Activated naive CD4-positive, alpha-beta T cell treated with anti-CD3 and anti-CD28 coated beads for 36 hours (primary cell): ENCODE measurements at places on chromosomes 5 and 9. TPM values are rescaled to one million over a fixed set of nuclear protein-coding genes. Genes with fewer than 3 reads are reported as not detected.

The NUTM2G gene
- not detected for total RNA-seq

The ACOT12 gene
- not detected for total RNA-seq

The SLC34A3 gene
- not detected for total RNA-seq

The RGS7BP gene
- total RNA-seq: not detected

DNA sequence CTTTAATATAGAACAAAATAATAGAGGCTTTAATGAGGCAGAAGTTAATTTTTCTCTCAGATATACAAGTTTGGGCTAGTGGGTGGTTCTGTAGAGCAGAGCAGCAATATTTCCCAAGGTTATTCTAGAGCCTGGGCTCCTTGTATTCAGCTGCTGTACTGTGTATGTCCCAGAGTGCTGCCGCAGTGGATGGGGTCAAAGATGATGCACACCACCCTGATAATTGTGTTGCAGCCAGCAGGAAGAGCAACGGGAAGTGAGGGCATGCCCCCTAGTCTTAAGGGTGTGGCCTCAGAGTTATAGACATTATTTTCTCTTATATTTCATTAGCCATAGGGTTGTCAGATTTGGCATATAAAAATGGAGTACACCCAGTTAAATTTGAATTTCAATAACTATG lies 23.9 kb upstream of the KIF4B start:
- no peaks in the 10 kb centered on the region for H3K36me3 ChIP-seq
- H3K27me3 ChIP-seq: peaks cover 10% of the 10 kb centered on the region
- H3K4me3 ChIP-seq: no peak overlapping the region
- H3K27ac ChIP-seq: no peak overlapping the region
- DNase-seq: no peak

The TEX10 gene
- total RNA-seq: 17.3 TPM

DNA sequence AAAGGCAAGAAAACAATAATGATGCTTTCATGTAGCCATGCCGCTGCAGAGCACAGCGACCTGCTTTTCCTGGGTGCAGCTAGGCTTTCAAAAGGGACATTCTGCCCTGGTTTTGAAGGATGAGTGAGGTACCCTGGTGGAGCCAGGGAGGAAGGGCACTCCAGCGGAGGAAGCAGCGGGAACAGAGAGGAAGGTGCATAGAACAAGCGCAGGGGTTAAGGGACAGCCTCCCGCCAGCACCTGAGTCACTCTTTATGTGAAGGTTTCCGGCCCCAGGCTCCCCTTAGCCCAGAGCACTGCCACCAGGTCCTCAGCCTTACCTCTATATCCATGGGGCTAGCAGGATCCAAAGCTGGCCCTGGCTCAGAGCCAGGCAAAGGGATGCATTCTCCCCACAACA lies 221.1 kb downstream of the CDK5RAP2 start:
- no peaks in the 10 kb centered on the region for H3K27me3 ChIP-seq
- no peak overlapping the region for H3K27ac ChIP-seq
- DNase-seq: no peak
- no peaks in the 10 kb centered on the region for H3K4me1 ChIP-seq

DNA sequence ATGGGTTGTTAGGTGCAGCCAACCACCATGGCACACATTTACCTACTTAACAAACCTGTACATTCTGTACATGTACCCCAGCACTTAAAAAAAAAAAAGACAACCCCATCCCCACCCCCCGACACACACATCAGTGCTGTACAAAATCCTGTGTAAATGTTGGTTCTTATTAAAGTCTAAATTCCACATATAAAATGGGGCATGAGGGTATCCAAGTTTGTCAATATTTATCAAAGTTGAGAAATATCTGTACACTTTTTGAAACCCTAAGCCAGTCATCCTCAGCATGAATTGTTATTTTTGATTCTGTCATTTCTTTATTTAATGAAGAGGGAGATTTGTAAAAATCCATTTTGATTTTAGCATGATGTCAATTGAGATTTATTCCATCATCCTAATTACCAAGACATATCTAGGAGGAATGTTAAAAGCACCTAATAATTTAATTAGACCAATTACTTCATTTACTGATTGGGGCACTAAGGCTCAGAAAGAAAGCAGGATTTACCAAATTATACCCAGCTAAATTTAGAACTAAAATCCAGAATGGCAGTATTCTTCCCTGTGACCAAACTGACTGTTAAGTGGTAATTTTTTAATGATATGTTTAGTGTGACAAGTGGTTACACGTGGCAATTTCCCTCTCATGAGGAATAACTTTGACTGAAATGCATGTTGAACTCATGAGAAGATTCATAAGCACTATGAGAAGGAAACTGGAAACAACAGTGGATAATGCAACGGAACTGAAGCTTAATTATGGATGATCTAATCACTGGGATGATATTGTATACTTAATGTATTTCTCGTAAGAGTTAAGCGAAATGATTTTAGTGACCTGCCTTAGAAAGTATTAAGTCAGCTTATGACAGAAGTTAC lies 195.9 kb downstream of the SGCD start:
- peaks cover 2% of the 10 kb centered on the region for H3K27me3 ChIP-seq
- no peak for DNase-seq
- no peaks in the 10 kb centered on the region for H3K4me1 ChIP-seq
- H3K4me3 ChIP-seq: no peak overlapping the region

DNA sequence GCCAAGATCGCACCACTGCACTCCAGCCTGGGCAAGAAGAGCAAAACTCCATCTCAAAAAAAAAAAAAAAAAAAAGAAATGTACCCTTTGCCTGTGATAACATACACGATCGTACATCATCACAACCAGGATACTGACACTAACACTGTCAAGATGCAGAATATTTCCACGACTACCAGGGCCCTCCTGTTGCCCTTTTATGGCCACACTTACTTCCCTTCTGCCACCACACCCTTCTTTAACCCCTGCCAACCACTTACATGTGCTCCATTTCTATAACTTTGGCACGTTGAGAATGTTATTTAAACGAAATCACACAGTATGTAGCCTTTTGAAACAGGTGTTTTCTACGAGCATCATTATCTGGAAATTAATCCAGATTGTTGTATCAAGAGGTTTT lies 69.0 kb upstream of the OTULINL start:
- no peak for DNase-seq
- H3K27ac ChIP-seq: no peak overlapping the region
- no peaks in the 10 kb centered on the region for H3K4me1 ChIP-seq
- no peaks in the 10 kb centered on the region for H3K27me3 ChIP-seq
- no peak overlapping the region for H3K4me3 ChIP-seq

DNA sequence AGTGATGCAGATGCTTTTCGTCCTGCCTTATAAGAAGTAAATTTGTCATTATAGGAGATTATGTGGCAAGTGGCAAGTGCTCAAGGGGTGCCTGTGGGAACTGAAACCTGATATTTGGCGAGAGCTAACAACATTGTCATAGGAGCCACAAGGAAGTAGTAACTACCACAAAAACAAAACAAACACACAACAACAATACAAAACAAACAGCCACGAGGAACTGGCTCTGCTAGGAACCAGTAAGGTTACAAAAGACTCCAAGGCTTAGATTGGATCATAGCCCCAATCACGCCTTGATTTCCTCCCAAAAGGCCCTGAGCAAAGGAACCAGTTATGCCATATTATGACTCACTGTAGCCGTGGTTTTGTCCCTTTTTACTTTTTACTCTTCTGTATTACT lies 1045.2 kb downstream of the CDH12 start:
- no peak for DNase-seq
- H3K36me3 ChIP-seq: no peaks in the 10 kb centered on the region
- no peaks in the 10 kb centered on the region for H3K27me3 ChIP-seq

The CEL gene
- 2.1 TPM for total RNA-seq

DNA sequence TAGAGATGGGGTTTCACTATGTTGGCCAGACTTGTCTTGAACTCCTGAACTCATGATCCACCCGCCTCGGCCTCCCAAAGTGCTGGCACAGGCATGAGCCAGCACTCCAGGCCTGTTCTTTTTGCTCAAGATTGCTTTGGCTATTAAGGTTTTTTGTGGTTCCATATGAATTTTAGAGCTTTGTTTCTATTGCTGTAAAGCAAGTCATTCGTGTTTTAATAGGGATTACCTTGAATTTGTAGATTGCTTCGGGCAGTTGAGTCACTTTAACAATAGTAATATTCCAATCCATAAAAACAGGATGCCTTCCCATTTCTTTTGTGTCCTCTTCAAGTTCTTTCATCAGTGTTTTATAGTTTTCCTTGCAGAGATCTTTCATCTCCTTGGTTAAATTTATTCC lies 22.1 kb downstream of the C6 start:
- H3K27ac ChIP-seq: no peak overlapping the region
- H3K36me3 ChIP-seq: no peaks in the 10 kb centered on the region
- H3K4me3 ChIP-seq: no peak overlapping the region
- no peaks in the 10 kb centered on the region for H3K4me1 ChIP-seq
